ENCODE measurements at places on chromosomes 3 and 15.

DNA sequence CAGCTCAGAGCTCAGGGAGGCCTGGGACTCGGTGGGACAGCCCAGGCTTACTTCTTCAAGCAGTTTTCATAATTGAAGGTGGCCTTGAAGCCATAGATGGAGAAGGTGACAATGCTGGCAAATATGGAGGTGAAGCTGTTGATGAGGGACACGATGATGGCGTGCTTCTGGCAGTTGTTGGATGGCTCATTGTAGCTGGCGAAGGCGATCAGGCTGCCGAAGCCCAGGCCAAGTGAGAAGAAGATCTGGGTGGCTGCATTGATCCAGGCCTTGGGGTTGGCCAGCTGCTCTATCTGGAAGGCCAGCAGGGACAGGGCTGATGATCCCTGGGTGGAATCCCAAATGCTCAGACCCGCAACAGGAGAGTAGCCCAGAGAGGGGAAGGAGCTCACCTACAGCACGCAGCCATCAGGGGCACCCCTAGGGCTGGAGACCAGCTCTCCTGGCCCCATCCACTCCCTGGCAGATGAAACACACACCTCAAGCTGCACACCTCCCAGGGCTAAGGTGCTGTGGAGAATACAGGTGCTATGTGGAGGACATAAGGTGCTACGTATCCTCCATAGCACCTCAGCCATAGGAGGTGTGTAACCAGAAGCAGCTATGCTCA, 25.1 kb downstream of the SLC6A20 start:
- DNase-seq = no peak

DNA sequence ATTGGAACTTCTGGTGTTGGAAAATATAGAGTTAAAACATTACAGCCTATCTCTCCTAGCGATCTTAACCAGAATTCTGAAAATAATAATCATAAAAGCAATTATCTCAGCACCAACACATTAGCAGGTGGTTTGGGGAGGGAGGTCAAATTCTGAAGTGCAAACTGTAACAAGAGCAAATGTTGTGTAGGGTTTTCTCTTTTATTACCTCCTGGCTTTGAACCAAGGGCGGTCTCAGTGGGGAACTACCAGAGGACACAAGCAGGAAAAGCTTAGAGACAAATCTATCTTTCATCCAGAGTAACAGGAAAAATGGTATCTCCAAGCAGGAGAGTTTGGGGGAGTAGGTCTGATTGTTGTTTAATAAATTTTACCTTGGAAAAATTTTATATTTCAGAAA, 5.5 kb upstream of the ARRDC4 start:
- no peak for DNase-seq

GRCh38 chr15:88334436-88334835, 77.9 kb upstream of the NTRK3 start:
- DNase-seq = no peak

GRCh38 chr15:55912982-55913381, 80.4 kb downstream of the NEDD4 start:
- DNase-seq = no peak

DNA sequence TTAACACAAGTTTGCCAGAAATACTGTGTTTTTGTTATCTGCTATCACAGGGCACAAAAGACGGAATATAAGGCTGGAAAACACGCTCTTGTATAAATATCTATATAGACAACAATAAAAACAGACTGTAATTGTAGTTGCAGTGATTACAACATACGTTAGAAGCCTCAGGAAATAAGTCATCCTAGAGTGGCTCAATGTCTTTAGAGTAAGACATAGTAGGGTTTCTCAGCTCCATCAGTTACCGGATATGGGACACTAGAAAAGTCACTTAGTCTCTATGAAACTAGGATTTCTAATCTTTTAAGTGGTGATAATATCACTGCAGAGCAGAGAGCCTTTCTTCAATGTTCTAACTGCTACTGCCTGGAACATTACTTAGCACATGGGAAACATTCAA, 208.8 kb downstream of the STAG1 start:
- DNase-seq = no peak

- DNase-seq = no peak
Observed at GRCh38 chr15:49313650-49314049, 109.4 kb upstream of the FGF7 start.

GRCh38 chr3:50418850-50419249, 59.5 kb upstream of the TMEM115 start:
- DNase-seq = no peak

DNA sequence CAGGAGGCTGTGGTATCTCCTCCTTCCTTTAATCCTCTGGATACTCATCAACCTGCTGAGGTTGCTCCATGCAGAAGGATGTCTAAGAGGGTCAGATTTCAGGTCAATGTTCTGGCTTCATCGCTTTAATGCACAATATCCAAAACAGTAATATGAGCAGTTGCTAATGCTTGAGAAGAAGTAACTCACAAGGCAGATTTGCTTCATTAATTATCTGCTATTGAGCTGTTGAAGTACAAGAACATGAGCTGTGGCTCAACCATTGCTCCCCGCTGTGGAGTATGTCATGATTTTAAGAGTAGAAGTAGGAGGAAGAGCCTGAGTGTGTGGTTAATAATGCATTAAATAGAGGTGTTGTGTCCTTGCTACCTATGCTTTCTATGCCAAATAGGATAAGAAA, 1412.9 kb upstream of the ALCAM start:
- DNase-seq = no peak

DNA sequence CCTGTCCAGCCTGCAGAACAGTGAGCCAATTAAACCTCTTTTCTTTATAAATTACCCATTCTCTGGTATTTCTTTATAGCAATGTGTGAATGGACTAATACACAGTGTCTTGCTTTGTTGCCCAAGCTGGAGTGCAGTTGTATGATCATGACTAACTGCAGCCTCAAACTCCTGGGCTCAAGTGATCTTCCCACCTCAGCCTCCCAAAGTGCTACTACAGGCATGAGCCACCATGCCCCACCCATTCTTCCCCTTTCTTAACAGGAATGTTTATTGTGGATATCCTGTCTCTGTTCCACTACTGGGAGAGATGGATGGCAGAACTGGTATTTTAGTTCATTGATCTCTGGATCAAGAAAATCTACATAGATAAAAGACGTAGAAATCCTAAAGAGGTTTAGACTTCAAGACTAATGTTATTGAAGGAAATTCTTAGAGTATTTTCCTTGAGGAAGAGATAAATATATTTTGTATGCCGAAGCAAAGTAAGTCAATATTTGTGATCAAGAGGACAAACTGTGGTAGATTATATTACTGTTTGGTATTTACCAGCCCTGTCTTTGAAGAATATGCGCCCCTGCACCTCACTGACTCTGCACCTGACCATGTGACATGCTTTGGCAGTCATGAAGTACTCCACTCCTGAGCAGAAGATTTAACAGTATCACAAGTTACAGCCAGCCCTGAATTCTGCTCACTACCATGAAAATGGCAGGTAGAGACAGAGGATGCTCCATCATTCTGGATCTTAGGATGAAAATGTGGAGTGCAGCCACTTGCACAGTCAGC, 42.9 kb downstream of the UACA start:
- DNase-seq = no peak

GRCh38 chr3:21914451-21914850, 163.4 kb upstream of the ZNF385D start:
- DNase-seq = no peak

- DNase-seq = no peak
Observed at GRCh38 chr3:155391551-155391958, 98.1 kb upstream of the STRIT1 start.

DNA sequence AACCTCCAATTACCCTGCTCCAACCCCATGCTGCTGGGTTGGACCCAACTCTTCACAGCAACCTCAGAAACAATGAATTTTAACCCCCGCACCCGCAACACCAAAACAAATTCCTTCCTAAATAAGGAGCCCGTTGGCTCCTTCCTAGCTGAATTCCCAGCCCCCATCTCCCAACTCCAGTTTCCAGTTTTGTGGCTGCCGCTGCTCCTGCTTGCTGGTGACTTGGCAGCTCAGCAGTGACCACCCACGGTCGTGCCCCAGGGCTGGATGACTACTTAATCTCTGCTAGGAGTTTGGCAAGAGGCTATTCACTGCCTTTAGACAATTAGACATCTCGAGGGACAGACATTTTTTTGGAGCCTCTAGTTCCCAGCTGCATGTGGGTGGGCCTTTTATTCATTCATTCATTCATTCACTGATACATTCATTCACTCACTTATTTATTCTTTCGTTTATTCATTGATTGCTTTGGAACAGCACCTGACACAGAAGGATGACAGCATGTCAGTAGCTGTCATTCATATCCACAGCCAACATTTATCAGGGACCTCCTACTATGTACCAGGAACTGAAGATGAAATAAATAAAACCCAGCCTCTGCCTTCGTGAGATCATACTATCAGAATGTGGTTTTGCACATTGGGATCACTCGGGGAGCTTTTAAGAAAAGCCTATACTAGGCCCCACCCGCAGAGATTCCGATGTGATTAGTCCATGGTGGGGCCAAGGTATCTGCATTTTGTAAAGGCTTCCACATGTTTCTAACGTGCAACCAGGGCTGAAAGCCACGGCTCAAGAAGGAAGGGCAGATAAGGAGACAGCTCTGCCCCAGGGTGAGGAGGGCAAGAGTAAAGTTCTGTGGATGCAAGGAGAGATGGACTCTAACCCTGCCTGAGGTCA, 256.5 kb downstream of the SHQ1 start:
- DNase-seq = no peak

DNA sequence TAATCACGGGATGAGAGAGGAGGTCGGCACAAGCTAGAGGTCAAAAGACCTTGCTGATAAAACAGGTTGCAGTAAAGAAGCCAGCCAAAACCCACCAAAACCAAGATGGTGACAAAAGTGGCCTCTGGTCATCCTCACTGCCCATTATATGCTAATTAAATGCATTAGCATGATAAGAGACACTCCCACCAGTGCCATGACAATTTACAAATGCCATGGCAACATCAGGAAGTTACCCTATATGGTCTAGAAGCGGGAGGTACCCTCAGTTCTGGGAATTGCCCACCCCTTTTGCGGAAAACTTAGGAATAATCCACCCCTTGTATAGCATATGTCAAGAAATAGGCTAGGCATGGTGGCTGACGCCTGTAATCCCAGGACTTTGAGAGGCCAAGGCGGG, 4.3 kb upstream of the ULK4 start:
- no peak for DNase-seq

DNA sequence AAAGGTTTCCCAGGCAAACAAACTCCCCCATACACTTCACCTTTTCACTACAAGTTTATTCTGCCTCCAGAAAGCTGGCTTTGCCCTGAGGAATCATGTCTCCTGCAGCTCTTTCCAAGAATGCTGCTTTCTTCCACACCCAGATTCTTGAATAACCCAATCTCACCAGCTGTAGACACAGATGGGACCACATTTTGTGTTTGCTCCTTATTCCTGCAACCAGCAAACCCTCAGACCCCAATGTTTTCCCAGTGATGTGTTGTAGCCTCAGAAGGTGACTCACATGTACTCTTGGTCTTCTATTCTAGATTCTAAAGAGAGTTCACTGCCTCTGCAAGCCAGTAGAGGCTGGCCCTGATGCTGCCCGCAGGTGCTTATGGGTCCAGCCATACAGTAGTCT, 23.6 kb upstream of the TRIM59 start:
- DNase-seq = no peak

DNA sequence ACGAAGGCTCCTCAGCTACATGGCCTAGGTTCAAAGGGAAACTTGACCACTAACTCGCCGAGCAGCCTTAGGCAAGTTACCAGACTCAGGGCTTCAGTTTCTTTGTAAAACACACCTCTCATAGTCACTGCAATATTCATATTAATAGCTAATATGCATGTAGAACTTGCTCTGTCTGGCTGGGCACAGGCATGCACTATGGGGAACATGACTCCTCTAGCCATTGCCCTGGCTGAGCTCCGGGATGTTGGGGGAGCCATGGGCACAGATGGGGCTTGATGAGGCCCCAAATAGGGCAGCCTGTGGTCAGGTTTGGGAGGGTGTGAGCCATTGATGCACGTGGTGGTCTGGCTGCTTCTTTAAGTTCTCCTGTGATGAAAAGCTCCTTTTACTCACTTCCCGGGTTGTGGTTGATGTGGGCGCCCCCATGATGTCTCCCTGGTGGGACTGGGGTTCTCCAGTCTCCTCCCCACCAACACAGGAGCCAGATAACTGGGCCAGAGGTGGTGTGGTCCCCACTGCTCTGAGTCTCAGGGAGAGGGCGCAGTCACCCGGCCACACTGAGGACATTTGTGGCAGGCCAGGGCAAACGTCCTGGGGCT, 29.4 kb upstream of the DUSP7 start:
- no peak for DNase-seq

DNA sequence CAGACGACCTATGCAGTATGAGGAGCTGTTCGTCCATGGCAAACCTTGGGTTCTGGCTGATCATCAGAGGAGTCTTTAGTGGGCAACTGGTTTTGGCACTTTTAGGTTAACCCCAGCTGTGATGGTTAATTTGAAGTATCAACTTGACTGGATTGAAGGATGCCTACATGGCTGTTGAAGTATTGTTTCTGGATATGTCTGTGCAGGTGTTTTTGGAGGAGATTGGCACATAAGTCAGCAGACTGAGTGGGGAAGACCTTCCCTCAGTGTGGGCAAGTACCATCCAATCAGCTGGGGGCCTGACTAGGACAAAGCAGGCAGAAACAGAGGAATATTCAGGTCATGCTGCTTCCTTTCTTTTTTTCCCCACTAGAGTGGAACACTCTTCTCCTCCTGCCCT, 284.1 kb downstream of the NFKBIZ start:
- DNase-seq = no peak

All from activated naive CD8-positive, alpha-beta T cell treated with anti-CD3 and anti-CD28 coated beads, Interleukin-2, amount 50 U/mL, for 16 hours (primary cell).